ENCODE measurements at places on chromosomes 7 and 10. TPM values are rescaled to one million over a fixed set of nuclear protein-coding genes. Genes with fewer than 3 reads are reported as not detected.

The TUBGCP2 gene
- 56.2 TPM for total RNA-seq

GRCh38 chr7:150341263-150342120, at the start of gene RARRES2:
TSS of gene RARRES2 (minus strand) at chr7:150341629. CDS start at chr7:150340609, 1,020 bp downstream.
- H3K36me3 ChIP-seq = no peaks in the 10 kb centered on the region
- no peak within 1 kb of the TSS for H3K27ac ChIP-seq
- peaks cover 18% of the 10 kb centered on the region for H3K27me3 ChIP-seq
- H3K4me1 ChIP-seq = peaks cover 12% of the 10 kb centered on the region

The THNSL1 gene
- 3.1 TPM for total RNA-seq

GRCh38 chr7:140681766-140682165, 9.0 kb downstream of the ADCK2 start:
- H3K27me3 ChIP-seq = no peaks in the 10 kb centered on the region
- no peak overlapping the region for H3K27ac ChIP-seq
- DNase-seq = no peak
- H3K4me1 ChIP-seq = no peaks in the 10 kb centered on the region
- no peaks in the 10 kb centered on the region for H3K36me3 ChIP-seq

The TAS2R41 gene
- not detected for total RNA-seq

- peak; percentile 1 for DNase-seq
- H3K27ac ChIP-seq = no peak overlapping the region
- no peak overlapping the region for H3K4me3 ChIP-seq
- no peaks in the 10 kb centered on the region for H3K27me3 ChIP-seq
Observed at GRCh38 chr10:112307358-112308124, 24.3 kb downstream of the TECTB start.

- DNase-seq = no peak
- H3K36me3 ChIP-seq = peaks cover 5% of the 10 kb centered on the region
- H3K27me3 ChIP-seq = no peaks in the 10 kb centered on the region
- no peak overlapping the region for H3K4me3 ChIP-seq
- H3K4me1 ChIP-seq = no peaks in the 10 kb centered on the region
- no peak overlapping the region for H3K27ac ChIP-seq
Observed at GRCh38 chr10:22548344-22548743, 166.0 kb downstream of the PIP4K2A start.

DNA sequence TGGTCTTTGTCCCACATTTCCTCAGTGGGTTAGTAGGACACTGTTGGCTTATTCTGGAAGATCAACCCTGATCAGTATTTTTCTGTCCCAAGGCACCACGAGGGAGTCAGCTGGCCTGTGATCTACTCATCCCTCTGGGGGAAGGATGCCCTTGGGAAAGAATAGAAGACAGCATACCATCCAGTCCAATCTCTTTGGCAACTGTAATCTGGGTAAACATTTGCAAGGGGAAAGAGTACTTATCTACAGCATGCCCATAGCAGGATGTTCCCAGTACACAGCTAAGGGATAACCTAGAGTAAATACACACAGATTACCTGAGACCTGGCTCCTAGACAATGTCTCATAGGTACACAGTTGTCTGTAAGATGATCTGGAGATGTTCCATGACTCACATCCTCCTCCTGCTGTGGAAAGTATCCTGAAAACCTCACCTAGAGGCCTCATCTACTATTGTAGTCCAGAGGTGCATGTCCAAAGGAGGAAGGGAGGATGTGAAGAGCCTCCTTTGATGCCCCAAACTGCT, 134.3 kb upstream of the VWC2 start:
- no peak for DNase-seq
- H3K36me3 ChIP-seq = no peaks in the 10 kb centered on the region
- no peak overlapping the region for H3K4me3 ChIP-seq

- peaks cover 8% of the 10 kb centered on the region for H3K4me1 ChIP-seq
- no peak overlapping the region for H3K27ac ChIP-seq
- no peaks in the 10 kb centered on the region for H3K27me3 ChIP-seq
- no peak for DNase-seq
Observed at GRCh38 chr10:31762316-31762715, 166.3 kb downstream of the ARHGAP12 start.

GRCh38 chr7:144038887-144039286, 9.9 kb upstream of the OR2A5 start:
- no peak for DNase-seq
- no peaks in the 10 kb centered on the region for H3K4me1 ChIP-seq
- H3K36me3 ChIP-seq = no peaks in the 10 kb centered on the region
- H3K4me3 ChIP-seq = no peak overlapping the region
- H3K27me3 ChIP-seq = no peaks in the 10 kb centered on the region

The NPTX2 gene
- total RNA-seq = 2.4 TPM

- H3K4me3 ChIP-seq = no peak overlapping the region
- H3K27me3 ChIP-seq = no peaks in the 10 kb centered on the region
- no peak for DNase-seq
- no peaks in the 10 kb centered on the region for H3K4me1 ChIP-seq
- no peaks in the 10 kb centered on the region for H3K36me3 ChIP-seq
Observed at GRCh38 chr10:44161184-44161583, 223.7 kb downstream of the CXCL12 start.

DNA sequence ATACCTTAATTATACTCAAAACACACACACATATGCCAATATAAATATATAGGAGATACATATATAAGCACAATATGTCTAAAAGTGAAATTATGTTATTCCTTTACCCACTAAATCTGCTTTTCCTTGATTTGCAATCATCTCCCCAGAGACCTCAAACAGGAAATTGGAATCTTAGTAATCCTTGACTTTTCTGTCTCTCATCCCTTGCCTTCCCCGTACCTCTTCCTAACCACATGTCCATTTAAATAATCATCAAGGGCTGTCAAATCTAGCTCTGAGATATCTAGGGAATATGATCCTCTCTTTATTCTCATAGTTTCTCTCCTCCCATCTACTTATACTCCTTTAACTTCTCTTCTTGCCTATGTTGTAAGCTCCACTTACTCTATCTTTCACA, 336.6 kb downstream of the HGF start:
- no peaks in the 10 kb centered on the region for H3K27me3 ChIP-seq
- H3K27ac ChIP-seq = no peak overlapping the region
- H3K36me3 ChIP-seq = no peaks in the 10 kb centered on the region
- H3K4me3 ChIP-seq = no peak overlapping the region

DNA sequence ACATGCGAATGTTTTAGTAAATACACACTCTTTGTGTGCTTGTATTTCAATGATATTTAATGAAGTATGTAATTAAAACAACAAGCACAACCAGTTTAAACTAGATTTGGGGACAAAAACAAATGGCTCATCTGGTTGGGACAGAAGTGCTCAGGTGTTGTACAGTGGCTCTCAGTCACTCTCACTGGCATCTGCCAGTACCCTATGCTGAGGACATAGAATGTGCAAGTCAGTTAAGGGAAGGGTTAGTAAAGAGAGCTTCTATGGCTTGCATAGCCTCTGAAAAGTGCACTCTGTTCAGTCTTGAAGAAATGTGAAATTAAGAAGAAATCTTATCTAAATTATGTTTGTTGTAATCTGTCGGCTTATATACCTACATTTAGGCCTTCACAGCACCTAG, 183.0 kb downstream of the LRRC4 start:
- H3K36me3 ChIP-seq = peaks cover 3% of the 10 kb centered on the region
- no peak overlapping the region for H3K27ac ChIP-seq
- no peak overlapping the region for H3K4me3 ChIP-seq
- DNase-seq = no peak
- H3K4me1 ChIP-seq = peaks cover 22% of the 10 kb centered on the region

DNA sequence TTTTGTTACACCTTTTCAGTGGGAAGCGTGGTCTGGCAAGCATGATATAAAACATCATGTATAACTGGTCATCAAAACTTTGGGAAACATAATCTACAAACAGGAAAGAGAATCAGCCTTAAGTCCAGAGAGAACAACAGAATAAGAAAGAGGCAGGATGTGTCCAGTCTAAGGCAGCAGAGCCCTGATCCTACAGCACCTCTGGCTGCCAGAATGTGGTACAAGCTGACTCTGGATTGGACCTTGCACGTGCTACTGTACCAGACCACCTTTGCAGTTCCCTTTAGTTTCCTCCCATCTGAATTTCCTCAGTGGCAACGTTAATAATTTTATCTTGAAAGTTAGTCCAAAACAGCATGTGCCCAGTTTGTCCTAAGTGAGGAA, 824.6 kb upstream of the IGFBP3 start:
- no peak overlapping the region for H3K4me3 ChIP-seq
- no peaks in the 10 kb centered on the region for H3K27me3 ChIP-seq
- no peak overlapping the region for H3K27ac ChIP-seq
- H3K36me3 ChIP-seq = no peaks in the 10 kb centered on the region

GRCh38 chr10:2611603-2612002, 455.7 kb upstream of the PFKP start:
- no peaks in the 10 kb centered on the region for H3K36me3 ChIP-seq
- H3K4me1 ChIP-seq = no peaks in the 10 kb centered on the region
- H3K27ac ChIP-seq = no peak overlapping the region
- no peak for DNase-seq
- no peaks in the 10 kb centered on the region for H3K27me3 ChIP-seq
- H3K4me3 ChIP-seq = no peak overlapping the region

GRCh38 chr7:42596737-42597136, 315.1 kb downstream of the C7orf25 start:
- H3K27ac ChIP-seq = no peak overlapping the region
- H3K27me3 ChIP-seq = no peaks in the 10 kb centered on the region

- no peak for DNase-seq
- H3K4me3 ChIP-seq = no peak overlapping the region
- no peak overlapping the region for H3K27ac ChIP-seq
- H3K36me3 ChIP-seq = no peaks in the 10 kb centered on the region
- no peaks in the 10 kb centered on the region for H3K4me1 ChIP-seq
Observed at GRCh38 chr7:109868215-109868860, 1222.6 kb upstream of the LRRN3 start.
